ENCODE measurements at places on chromosomes 12 and 14. TPM values are rescaled to one million over a fixed set of nuclear protein-coding genes. Genes with fewer than 3 reads are reported as not detected.

DNA sequence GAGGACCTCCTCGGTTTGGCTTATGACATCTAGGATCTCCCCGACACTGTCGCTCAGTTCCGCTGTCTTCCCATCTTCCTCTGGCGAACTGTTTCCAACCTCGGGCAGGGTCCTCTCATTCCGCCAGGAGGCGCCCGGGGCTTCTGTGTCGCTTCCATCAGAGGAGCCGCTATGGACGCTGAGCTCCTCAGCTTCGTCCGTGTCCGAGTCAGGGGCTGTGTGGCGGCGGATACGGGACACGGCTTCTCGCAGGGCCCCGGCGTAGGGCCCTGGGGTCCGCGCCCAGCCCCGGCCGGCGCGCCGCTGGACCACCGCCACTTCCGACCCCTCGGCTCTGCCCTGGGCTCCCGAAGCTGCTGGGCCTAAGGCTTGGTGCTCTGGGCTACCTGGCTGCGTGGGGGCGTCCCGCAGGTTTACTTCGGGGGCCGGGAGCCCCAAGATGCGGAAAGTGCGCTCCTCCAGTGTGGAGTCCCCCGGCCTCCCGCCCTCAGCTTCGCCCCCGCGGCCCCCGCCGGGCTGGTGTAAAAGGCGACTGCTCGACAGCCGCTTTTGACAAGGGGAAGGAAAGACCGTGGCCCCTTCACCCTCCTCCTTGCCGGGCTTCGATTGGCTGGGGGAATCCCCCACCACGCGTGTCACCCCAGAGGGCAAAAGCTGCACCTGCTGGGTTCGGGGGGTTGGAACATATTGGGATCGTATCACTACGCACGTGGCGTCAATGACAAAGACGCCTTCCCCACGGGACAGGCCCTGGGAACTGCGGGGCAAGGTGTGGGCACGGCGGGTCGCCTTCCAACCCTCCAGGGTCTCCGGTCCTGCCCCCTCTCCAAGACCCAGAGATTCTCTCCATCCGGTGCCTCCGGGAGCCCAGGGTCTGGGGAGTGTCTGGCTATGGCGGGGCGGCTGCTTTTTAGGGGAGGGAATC lies 2.1 kb downstream of the DDN start:
- H3K36me3 ChIP-seq, result peaks cover 3% of the 10 kb centered on the region
- no peak overlapping the region for H3K27ac ChIP-seq
- H3K4me1 ChIP-seq, result peaks cover 42% of the 10 kb centered on the region
- H3K27me3 ChIP-seq, result peaks cover 16% of the 10 kb centered on the region
- no peak overlapping the region for H3K4me3 ChIP-seq

GRCh38 chr12:49567302-49567610 lies 686 bp downstream of the MCRS1 start:
- H3K36me3 ChIP-seq, result peaks cover 12% of the 10 kb centered on the region
- peak overlapping the region; percentile 99 for H3K27ac ChIP-seq
- no peak for DNase-seq
- H3K4me1 ChIP-seq, result peaks cover 12% of the 10 kb centered on the region
- peaks cover 2% of the 10 kb centered on the region for H3K27me3 ChIP-seq

GRCh38 chr14:44732144-44732543 lies 225.1 kb upstream of the FSCB start:
- H3K36me3 ChIP-seq, result no peaks in the 10 kb centered on the region
- no peak for DNase-seq
- no peak overlapping the region for H3K4me3 ChIP-seq

DNA sequence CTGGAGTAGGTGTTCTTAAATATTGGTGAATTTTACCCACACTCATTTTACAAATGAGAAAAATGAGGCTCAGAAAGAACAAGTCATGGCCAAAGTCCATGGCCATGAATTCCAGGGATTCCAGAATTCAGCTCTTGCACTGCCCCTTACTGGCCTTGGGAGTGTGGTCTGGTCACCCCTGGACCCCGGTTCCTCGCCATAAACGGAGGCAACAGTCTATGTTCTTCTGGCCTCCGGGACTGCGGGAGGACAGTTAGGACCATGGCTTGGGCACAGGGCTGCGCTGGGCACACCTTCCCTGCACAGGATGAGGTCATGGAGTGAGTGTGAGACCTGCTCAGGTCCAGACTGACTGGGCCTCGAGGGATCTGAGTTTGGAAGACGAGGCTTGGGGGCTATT lies 6.9 kb downstream of the CCDC197 start:
- H3K4me3 ChIP-seq, result no peak overlapping the region
- peaks cover 15% of the 10 kb centered on the region for H3K27me3 ChIP-seq
- peaks cover 6% of the 10 kb centered on the region for H3K4me1 ChIP-seq

DNA sequence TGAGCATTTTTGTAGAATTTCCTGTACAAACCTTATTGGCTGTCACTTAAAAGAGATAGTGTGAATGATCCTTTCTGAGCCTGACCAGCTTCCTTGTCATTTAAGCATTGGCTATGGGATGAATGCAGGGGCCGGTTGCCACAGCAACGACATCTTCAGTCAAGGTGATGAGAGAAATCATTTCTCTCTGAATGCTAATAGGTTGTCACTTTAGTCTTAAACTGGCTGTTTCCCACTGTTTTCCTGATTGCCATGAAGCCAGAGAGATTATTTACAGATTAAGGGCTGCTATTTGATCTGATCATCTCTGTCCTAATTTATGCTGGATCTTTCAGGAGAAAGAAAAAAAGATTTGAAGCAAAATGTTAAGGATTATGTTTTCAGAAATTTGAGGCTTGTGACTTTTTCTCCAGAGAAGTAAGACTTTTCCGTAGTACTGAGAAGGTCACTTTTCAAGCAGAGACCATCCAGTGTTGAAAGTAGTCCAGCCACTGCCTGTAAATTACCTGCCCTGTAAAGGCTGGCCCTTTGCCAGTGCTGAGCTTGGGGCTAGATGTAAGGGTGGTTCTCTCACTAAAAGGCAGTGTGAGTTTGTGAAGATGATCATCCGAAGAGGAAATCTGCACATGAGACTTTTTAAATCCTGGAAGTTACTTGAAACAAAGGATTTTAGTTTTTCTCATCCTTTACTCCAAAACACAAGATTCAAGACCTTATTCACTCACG lies 235.6 kb downstream of the DACT1 start:
- no peaks in the 10 kb centered on the region for H3K36me3 ChIP-seq
- H3K27me3 ChIP-seq, result no peaks in the 10 kb centered on the region
- H3K27ac ChIP-seq, result no peak overlapping the region
- peaks cover 12% of the 10 kb centered on the region for H3K4me1 ChIP-seq

- H3K27me3 ChIP-seq, result peaks cover 3% of the 10 kb centered on the region
- H3K36me3 ChIP-seq, result no peaks in the 10 kb centered on the region
- peak overlapping the region; percentile 75 for H3K4me3 ChIP-seq
- peak overlapping the region; percentile 97 for H3K27ac ChIP-seq
Measured at GRCh38 chr12:3168223-3169221, 91.3 kb downstream of the TSPAN9 start.

DNA sequence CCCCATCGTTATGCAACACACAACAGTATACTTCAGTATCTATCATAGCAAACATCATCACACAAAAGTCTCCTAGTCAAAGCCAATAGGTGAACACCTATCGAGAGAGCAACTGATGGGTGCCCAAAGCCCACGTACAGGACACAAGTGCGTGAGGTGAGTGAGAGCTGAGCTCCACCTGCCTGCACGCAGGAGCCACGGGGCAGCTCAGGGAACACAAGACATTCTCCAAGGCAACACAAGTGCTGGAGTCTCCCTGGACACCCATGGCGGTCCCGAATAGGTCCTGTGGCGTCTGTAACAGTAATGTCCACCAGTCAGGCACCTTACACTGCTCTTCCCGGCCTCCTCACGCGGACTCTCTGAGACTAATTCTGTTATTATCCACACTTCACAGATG lies 44.3 kb downstream of the CDC42BPB start:
- H3K36me3 ChIP-seq, result peaks cover 30% of the 10 kb centered on the region
- no peak overlapping the region for H3K27ac ChIP-seq
- no peak for DNase-seq
- H3K4me1 ChIP-seq, result peaks cover 53% of the 10 kb centered on the region
- peaks cover 2% of the 10 kb centered on the region for H3K27me3 ChIP-seq

GRCh38 chr12:15527201-15528080 lies 205.1 kb downstream of the PTPRO start:
- H3K4me3 ChIP-seq, result peak overlapping the region; percentile 27
- H3K36me3 ChIP-seq, result no peaks in the 10 kb centered on the region
- H3K4me1 ChIP-seq, result peaks cover 28% of the 10 kb centered on the region
- DNase-seq, result peak; percentile 26
- peaks cover 15% of the 10 kb centered on the region for H3K27me3 ChIP-seq
- H3K27ac ChIP-seq, result no peak overlapping the region

- no peaks in the 10 kb centered on the region for H3K27me3 ChIP-seq
- H3K4me3 ChIP-seq, result peak overlapping the region; percentile 33
- peaks cover 50% of the 10 kb centered on the region for H3K4me1 ChIP-seq
- peaks cover 37% of the 10 kb centered on the region for H3K36me3 ChIP-seq
- peak overlapping the region; percentile 39 for H3K27ac ChIP-seq
Measured at GRCh38 chr12:15962760-15963159, 51.6 kb downstream of the DERA start.

DNA sequence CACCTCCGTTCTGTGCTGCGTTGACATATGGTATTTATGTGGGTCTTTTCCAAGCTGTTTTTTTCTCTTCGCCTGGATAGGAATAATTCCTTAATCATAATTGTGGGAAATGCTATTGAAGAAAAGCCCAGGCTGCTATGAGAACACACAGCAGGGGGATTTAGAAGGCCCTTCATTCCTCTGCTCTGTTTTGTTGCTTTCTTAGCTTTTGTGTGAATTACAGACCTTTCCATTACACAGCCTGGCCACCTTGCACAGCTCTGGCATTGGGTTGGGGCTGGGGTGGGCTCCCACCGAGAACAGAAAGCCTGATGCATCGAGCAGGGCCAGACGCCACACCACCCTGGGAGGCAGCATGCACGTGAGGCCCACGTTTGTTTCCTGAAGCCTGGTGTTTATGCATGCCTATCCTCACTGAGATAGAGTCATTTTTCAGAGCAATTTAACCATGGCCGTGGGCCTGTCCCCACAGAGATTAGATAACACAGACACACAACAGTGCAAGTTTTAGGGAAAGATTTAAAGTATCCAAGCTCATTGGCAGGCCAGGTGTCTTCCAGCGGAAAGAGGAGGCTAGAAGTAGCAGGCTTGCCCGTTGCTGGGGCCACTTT lies 287.6 kb upstream of the PWP1 start:
- H3K4me1 ChIP-seq, result no peaks in the 10 kb centered on the region
- H3K36me3 ChIP-seq, result no peaks in the 10 kb centered on the region
- DNase-seq, result no peak
- peaks cover 4% of the 10 kb centered on the region for H3K27me3 ChIP-seq
- H3K4me3 ChIP-seq, result no peak overlapping the region
- no peak overlapping the region for H3K27ac ChIP-seq

DNA sequence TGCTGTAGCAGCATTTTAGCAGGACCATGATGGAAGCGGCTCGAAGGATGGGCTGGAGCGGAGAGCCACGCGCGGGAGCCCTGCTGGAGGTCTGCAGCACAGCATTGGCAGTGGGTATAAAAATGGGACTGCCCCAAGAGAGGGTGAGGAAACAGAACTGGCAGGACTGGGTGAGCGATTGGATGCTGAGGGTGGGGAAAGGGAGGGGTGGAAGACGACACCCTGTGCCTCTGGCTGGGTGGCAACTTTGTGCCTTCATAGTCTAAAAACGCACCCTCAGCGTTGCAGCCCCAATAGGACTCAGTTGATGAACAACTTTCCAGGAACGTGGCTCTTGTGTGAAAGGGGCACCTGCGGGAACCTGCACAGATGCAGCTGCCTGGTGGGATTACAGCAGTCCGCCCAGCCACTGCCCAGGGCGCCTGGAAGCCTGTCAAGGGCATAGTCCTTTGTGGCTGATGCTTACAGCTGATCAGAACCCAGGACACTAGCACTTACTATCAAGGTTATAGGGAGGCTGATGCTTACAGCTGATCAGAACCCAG lies 73.0 kb downstream of the NINJ2 start:
- no peak for DNase-seq
- no peaks in the 10 kb centered on the region for H3K36me3 ChIP-seq
- H3K27ac ChIP-seq, result no peak overlapping the region
- H3K4me1 ChIP-seq, result no peaks in the 10 kb centered on the region

DNA sequence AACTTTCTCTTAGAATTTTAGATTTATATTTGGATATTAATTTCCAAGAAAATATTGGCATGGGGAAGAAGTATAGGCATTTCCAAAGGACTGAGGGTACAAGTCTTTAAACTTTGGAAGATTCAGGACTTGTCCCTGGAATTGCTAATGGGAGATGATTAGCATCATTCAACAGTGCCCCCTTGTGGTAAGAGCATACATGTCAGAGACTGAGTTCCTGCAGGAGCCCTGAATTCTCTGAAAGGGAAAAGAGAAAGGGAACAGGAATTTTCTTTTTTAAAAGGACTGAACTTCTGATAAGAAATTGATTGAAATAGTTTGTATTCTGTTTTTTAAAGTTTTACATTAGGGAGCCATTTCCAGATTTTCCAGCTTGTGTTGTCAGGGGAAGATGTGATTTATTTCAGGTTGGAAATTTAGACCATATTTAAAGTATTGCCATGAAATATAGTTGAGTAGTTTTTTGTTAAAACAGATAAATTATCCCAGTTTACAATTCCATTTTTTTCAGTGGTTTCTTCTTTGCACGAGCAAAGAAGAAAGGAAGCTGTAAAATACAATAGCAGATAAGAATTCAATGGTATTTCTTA lies 44.0 kb upstream of the REP15 start:
- DNase-seq, result peak; percentile 71
- H3K4me1 ChIP-seq, result peaks cover 21% of the 10 kb centered on the region
- H3K27ac ChIP-seq, result no peak overlapping the region

- H3K36me3 ChIP-seq, result peaks cover 26% of the 10 kb centered on the region
- H3K4me3 ChIP-seq, result peak overlapping the region; percentile 26
- peaks cover 18% of the 10 kb centered on the region for H3K4me1 ChIP-seq
- H3K27ac ChIP-seq, result peak overlapping the region; percentile 84
Measured at GRCh38 chr14:86646696-86647690, 1117.0 kb downstream of the FLRT2 start.

- peak overlapping the region; percentile 22 for H3K4me3 ChIP-seq
- DNase-seq, result peak; percentile 97
- no peaks in the 10 kb centered on the region for H3K36me3 ChIP-seq
- peaks cover 22% of the 10 kb centered on the region for H3K4me1 ChIP-seq
- no peaks in the 10 kb centered on the region for H3K27me3 ChIP-seq
Measured at GRCh38 chr12:32051511-32052211, 55.0 kb upstream of the BICD1 start.

FOXN4 gene
- total RNA-seq, result not detected

HPD gene
- total RNA-seq, result not detected

GSC gene
- not detected for total RNA-seq

USP15 gene
- 53.7 TPM for total RNA-seq

RTL1 gene
- total RNA-seq, result not detected

DCP1B gene
- 13.8 TPM for total RNA-seq

Measured in HFFc6 (cell line).